ENCODE measurements at places on chromosomes 16 and 17. TPM values are rescaled to one million over a fixed set of nuclear protein-coding genes. Genes with fewer than 3 reads are reported as not detected.

HOXB7 gene
- 1.4 TPM for total RNA-seq

CLDN7 gene
- 1.8 TPM for total RNA-seq

- H3K4me3 ChIP-seq = no peak overlapping the region
- peaks cover 33% of the 10 kb centered on the region for H3K4me1 ChIP-seq
- no peaks in the 10 kb centered on the region for H3K36me3 ChIP-seq
- H3K27ac ChIP-seq = no peak overlapping the region
- no peak for DNase-seq
These were observed 7.8 kb downstream of the LPO start for GRCh38 chr17:58246104-58246740.

GRCh38 chr16:70677499-70678120, 8.2 kb downstream of the MTSS2 start:
- no peak overlapping the region for H3K27ac ChIP-seq
- no peak overlapping the region for H3K4me3 ChIP-seq
- peaks cover 6% of the 10 kb centered on the region for H3K4me1 ChIP-seq
- H3K27me3 ChIP-seq = no peaks in the 10 kb centered on the region

DNA sequence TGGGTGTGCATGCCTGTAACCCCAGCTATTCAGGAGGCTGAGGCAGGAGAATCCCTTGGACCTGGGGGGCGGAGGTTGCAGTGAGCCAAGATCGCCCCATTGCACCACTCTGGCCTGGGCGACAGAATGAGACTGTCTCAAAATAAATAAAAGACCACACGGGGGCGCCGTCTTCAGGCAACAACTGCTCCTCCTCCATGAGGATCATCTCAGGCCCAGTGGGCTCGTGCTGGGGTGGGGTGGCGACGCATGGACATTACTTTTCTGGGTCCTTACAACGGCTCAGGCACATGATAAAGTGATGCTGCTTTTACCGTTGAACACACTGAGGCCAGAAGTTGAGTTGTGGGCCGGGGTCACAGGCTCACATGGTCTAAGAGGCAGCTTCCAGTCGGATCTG, 56.2 kb downstream of the PRMT7 start:
- no peak overlapping the region for H3K4me3 ChIP-seq
- peak; percentile 70 for DNase-seq
- H3K27me3 ChIP-seq = peaks cover 3% of the 10 kb centered on the region
- no peaks in the 10 kb centered on the region for H3K36me3 ChIP-seq

Measured in natural killer cell (primary cell).